ENCODE measurements at places on chromosomes 7 and 10. TPM values are rescaled to one million over a fixed set of nuclear protein-coding genes. Genes with fewer than 3 reads are reported as not detected.

Gene SPAG6
- not detected for total RNA-seq

Gene CTTNBP2
- 0.27 TPM for total RNA-seq

Gene IL6
- 11.0 TPM for total RNA-seq

Gene COL13A1
- 77.5 TPM for total RNA-seq

Gene MBL2
- total RNA-seq: not detected

Gene PGAM2
- not detected for total RNA-seq

Gene MACROH2A2
- total RNA-seq: 1.1 TPM

Gene LRRC18
- total RNA-seq: not detected

Gene PRKCQ
- 0.07 TPM for total RNA-seq

Gene NEUROG3
- not detected for total RNA-seq

Gene SNX10
- total RNA-seq: 2.8 TPM

Gene TRIM74
- total RNA-seq: not detected

Gene SPDYE8
- total RNA-seq: not detected

Gene CXCL12
- 19.4 TPM for total RNA-seq

Gene POLD2
- 117 TPM for total RNA-seq

Gene TMEM139
- not detected for total RNA-seq

Gene GPR22
- total RNA-seq: not detected

Gene CYP2C19
- total RNA-seq: not detected

Gene EGR2
- not detected for total RNA-seq

Gene ZSWIM8
- 64.2 TPM for total RNA-seq

Gene MYL10
- total RNA-seq: not detected

Gene ITGA8
- 0.53 TPM for total RNA-seq

Gene PNLIP
- not detected for total RNA-seq

Gene TEX36
- total RNA-seq: not detected

Gene FEZF1
- not detected for total RNA-seq

Gene DNAJC2
- 9.8 TPM for total RNA-seq

Gene ANK3
- 3.1 TPM for total RNA-seq

Gene PAPOLB
- total RNA-seq: not detected
